ENCODE measurements at places on chromosomes 5 and 9.

GRCh38 chr9:4504250-4504649, 14.0 kb downstream of the SLC1A1 start:
- no peak for DNase-seq

DNA sequence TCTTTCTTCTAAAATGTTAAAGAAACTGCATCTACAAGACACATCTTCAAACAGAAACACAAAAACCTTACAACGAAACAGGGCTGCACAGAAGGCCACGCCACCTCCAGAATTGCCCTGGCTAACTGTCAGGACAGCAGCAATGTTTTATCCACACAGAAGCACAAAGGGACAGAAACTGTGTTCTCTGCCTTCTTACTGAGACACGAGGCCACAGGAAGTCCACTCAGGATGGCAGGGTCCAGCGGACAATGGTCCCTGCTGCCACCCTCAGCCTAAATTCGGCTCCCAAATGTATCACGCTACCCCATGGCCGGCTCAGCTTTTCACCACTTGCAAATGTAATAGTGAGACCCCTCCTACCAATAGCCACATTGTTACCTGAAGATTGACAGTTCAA, 159.8 kb upstream of the PHYKPL start:
- DNase-seq: no peak

GRCh38 chr5:55324006-55324405, 16.2 kb downstream of the MTREX start:
- DNase-seq: no peak

- no peak for DNase-seq
Measured at GRCh38 chr5:61299261-61299681, 32.8 kb upstream of the ZSWIM6 start.

GRCh38 chr9:34124926-34125325, 1.6 kb downstream of the DCAF12 start:
- DNase-seq: no peak

- no peak for DNase-seq
Measured at GRCh38 chr9:19998823-19999455, 210.1 kb upstream of the SLC24A2 start.

- no peak for DNase-seq
Measured at GRCh38 chr5:60178101-60178500, 284.6 kb upstream of the PDE4D start.

- DNase-seq: no peak
Measured at GRCh38 chr5:136094913-136095641, 37.6 kb upstream of the SMAD5 start.

DNA sequence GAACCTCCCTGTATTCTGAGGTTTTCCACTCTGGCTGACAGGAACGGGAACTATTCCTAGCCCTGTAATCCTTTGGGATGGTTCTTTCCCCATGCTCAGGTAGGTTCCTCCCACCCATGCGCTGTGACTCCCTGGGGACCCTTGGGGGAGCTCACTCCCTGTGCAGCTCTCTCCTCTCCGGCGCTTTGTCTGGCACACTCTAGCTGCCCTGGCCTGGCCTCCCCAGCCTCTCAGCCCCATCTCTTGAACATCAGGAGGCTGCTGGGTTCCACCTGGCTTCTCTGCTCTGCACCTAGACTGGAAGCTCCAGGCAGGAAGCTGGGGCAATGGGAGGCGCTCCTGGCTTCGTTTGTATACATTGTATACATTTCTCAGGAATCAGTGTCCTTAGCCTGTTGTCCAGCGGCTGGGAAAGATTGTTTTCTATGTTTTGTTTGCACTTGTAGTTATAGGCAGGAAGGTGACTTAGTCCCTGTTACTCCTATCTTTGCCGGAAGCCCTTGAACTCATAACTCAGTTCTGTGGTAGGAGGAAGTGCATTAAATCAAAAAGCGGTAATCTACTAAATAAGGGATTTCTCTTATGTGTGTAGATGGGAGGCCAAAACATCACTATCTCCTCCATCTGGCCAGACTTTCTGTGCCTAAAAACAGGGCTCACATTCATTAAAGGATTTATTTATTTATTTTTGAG, 20.4 kb downstream of the SLC25A25 start:
- DNase-seq: no peak

GRCh38 chr9:112078432-112078831, 96.7 kb downstream of the SUSD1 start:
- DNase-seq: no peak

DNA sequence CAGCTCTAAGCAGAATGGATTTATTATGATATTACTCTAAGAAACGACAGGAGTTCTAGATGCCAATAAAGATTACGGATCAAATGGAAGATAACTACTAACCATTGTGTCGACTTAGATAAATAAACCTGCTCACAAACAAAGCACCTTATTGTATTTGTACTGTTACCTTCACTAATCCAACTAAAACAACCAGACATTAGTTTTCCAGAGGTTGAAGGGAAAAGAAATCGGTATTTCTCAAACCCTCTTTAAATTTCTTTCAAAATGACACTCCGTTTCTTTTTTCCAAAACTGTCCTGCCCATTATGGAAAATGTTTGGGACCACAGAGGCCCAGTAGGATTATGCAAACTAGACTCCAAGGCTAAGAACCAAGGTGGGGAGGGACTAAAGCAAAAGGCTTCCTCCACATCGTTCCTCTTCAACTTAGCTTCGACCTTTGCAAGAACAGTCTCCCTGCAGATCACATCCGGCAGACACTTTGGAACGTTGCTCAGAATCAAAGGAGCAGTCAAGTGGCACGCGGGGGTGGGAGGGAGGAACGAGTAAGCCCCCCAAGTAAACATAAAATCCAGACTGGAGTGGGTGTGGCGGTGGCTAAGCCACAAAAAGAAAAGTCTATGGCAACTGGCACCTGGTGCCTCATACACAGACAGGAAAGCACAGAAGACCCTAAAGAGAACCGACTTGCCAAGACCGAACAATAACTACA, 2.7 kb downstream of the MLLT3 start:
- DNase-seq: peak; percentile 48

DNA sequence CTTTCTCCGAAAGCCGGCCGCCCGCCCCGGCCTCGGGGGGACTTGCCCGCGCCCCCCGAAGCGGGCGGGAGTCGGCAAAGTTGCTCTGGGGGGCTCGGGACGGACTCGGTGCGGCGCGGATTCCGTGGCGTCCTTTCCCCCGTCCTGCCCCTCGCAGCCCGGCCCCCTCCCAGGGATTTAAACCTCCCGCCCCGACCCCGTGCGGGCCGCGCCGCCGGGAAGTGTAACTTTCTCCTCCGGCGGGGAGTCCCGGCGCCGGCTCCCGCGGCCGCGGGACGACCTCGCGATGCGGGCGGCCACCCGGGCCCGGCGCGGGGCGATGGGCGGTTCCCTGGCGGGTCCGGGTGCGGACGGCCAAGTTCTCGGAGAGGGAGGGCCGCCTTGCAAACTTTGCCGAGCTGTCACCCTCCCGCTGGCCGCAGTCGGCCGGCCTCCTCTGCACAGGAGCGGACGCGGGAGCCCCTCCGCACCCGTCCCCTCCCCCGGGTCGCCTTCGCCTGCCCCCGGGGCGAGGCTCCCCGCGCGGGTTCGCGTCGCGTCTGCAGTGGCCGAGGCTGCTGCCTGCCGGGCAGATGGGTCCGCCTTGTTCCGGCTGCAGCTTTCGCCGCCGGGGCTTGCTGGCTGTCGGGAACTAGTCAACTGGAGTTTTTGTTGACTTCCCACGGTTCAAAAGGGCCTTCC, 732 bp downstream of the PBX3 start:
- DNase-seq: peak; percentile 49

DNA sequence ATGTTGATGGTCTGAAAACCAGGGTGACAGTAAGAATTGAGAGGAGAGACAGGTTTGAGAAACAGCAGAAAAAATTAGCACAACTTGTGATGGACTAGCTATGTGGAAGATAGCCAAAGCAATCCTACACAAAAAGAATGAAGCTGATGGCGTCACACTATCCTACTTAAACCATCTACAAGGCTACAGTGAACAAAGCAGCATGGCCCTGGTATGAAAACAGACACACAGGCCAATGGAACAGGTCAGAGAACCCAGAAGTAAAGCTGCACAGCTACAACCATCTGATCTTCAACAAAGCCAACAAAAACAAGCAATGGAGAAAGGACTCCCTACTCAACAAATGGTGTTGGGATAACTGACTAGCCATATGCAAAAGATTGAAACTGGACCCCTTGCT, 7.5 kb upstream of the UBE2R2 start:
- DNase-seq: no peak
